Progenitor cell of endocrine pancreas (in vitro differentiated cells): ENCODE measurements at places on chromosomes 5 and 9. TPM values are rescaled to one million over a fixed set of nuclear protein-coding genes. Genes with fewer than 3 reads are reported as not detected.

The RGS7BP gene
- total RNA-seq = 0.14 TPM in 1 of 2 replicates, not detected in the other

The MOB3B gene
- 15.3 and 15.4 TPM in 2 replicates for total RNA-seq

The FOXD1 gene
- total RNA-seq = 0.19 and 0.29 TPM in 2 replicates

DNA sequence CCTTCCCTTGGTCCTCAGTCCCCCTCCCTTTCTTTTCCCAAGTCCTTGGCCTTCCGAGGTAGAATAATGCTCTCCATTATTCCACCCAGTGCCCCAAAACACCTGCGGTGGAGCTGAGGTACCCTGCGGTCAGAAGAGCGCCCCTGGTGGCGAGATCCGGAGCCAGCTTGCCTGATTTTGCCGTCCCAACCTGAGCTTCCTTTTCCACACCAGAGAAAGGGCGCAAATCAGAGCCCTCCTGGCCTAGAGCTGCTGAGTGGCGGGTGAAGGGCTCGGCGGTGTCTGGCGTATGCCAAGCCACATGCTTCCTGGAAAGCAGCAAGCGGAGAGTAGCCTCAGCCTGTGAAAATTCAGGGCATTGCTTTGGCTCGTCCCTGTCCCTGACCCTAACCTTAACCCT lies 21.1 kb upstream of the CARTPT start:
- peaks cover 16% of the 10 kb centered on the region for H3K27me3 ChIP-seq
- peaks cover 14% of the 10 kb centered on the region for H3K4me1 ChIP-seq
- H3K27ac ChIP-seq = no peak overlapping the region
- no peaks in the 10 kb centered on the region for H3K36me3 ChIP-seq

DNA sequence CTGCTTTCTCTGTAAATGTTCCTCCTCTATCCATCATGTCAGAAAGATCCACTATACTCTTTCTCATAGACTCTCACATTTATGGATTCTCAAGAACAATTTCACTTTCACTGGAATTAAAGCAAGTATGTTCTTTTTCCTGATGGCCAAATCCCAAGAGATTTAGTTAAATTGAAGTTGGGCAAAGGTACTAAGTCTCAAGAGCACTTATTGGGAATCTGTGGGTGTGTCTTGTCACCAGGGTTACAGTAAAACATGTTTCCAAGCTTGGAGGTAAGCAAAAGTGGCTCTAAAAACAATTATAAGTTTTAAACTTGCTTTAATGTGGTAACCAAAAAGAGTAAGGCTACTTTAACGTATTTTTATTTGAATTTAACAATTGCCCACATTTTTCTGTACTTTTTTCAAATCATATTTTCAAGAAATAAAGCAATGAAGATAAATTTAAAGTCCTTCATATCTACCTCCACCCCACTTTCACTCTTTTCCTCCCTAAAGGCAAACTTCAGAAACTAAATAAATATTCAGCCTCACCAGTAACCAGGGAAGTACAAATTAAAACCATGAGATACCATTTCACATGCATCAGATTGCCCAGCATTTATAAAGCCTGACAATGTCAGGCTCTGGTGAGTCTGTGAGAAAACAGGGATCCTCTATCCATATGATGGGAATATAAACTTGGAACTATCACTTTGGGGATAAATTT lies 387.4 kb downstream of the CETN3 start:
- no peak overlapping the region for H3K4me3 ChIP-seq
- H3K36me3 ChIP-seq = no peaks in the 10 kb centered on the region
- DNase-seq = no peak
- no peaks in the 10 kb centered on the region for H3K27me3 ChIP-seq
- no peak overlapping the region for H3K27ac ChIP-seq

- H3K27ac ChIP-seq = no peak overlapping the region
- H3K4me1 ChIP-seq = peaks cover 21% of the 10 kb centered on the region
- no peak overlapping the region for H3K4me3 ChIP-seq
- DNase-seq = no peak
- H3K27me3 ChIP-seq = peaks cover 3% of the 10 kb centered on the region
Measured at GRCh38 chr5:10301842-10302610, 5.7 kb downstream of the CMBL start.

DNA sequence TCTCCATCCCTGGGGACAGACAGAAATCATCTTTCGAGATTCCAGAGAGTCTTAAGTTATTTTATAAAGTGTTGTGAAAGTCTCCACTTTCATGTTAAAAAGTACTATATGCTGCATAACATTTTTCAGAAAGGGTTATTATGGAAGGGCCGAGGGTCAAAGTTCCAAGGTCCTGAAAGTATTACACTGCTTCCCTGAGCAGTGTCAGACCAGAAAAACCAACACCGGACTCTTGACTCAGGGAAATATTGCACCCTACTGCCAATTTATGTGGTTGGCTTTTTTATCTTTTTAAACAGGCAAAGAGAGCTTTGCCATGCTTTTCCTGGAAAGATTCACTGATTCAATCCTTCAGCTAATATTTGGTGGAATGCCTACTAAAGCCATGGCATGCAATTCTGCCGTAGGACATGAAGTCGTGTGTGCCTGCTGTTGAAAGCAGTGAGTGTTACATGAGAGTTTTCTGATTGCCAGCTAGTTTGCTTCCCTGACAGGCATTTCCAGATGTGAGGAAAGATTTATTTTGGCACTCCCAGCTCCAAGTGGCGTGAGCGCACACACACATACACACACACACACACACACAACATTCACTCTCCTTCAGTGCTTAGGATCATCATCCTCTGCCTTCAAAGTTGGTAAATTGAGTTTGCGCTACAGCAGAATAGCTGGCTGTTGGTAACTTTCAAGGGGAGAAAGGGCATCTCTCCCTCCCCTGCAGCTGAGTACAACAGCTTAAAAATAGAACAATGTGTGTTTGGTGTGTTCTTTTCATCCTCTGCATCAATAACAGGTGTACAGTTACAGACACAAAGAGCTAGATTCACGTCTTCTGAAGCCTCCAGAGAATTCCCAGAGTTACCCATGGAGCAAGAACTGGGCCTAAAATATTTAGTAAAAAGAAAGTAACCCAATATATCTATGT lies 45.6 kb downstream of the SLC1A3 start:
- peaks cover 3% of the 10 kb centered on the region for H3K4me1 ChIP-seq
- no peak overlapping the region for H3K4me3 ChIP-seq
- no peak for DNase-seq
- H3K27me3 ChIP-seq = no peaks in the 10 kb centered on the region
- peak overlapping the region; percentile 17 for H3K27ac ChIP-seq
- peaks cover 3% of the 10 kb centered on the region for H3K36me3 ChIP-seq

- no peaks in the 10 kb centered on the region for H3K36me3 ChIP-seq
- H3K4me1 ChIP-seq = no peaks in the 10 kb centered on the region
- no peaks in the 10 kb centered on the region for H3K27me3 ChIP-seq
- H3K27ac ChIP-seq = no peak overlapping the region
- no peak overlapping the region for H3K4me3 ChIP-seq
- no peak for DNase-seq
Measured at GRCh38 chr5:5103245-5103644, 36.9 kb upstream of the ADAMTS16 start.

- H3K4me1 ChIP-seq = peaks cover 21% of the 10 kb centered on the region
- H3K27me3 ChIP-seq = peaks cover 32% of the 10 kb centered on the region
- H3K4me3 ChIP-seq = no peak overlapping the region
- no peaks in the 10 kb centered on the region for H3K36me3 ChIP-seq
- peak overlapping the region; percentile 76 for H3K27ac ChIP-seq
Measured at GRCh38 chr5:142753116-142753631, 17.0 kb upstream of the ARHGAP26 start.

DNA sequence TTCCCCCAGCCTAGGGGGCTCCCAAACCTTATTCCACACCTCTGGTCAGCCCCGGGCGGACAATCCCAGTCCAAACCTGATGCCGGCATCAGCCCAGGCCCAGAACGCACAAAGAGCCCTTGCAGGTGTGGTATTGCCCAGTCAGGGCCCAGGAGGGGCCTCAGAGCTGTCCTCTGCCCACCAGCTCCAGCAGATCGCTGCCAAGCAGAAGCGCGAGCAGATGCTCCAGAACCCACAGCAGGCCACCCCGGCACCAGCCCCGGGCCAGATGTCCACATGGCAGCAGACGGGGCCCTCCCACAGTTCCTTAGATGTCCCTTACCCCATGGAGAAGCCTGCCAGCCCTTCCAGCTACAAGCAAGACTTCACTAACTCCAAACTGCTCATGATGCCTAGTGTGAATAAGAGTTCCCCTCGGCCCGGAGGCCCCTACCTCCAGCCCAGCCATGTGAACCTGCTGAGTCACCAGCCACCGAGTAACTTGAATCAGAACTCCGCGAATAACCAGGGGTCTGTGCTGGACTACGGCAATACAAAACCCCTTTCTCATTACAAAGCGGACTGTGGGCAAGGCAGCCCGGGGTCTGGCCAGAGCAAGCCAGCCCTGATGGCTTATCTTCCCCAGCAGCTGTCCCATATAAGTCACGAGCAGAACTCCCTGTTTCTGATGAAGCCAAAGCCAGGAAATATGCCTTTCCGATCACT lies 27.6 kb upstream of the LTC4S start:
- DNase-seq = no peak
- peaks cover 26% of the 10 kb centered on the region for H3K4me1 ChIP-seq
- H3K36me3 ChIP-seq = peaks cover 23% of the 10 kb centered on the region
- peak overlapping the region; percentile 59 for H3K27ac ChIP-seq
- no peak overlapping the region for H3K4me3 ChIP-seq

DNA sequence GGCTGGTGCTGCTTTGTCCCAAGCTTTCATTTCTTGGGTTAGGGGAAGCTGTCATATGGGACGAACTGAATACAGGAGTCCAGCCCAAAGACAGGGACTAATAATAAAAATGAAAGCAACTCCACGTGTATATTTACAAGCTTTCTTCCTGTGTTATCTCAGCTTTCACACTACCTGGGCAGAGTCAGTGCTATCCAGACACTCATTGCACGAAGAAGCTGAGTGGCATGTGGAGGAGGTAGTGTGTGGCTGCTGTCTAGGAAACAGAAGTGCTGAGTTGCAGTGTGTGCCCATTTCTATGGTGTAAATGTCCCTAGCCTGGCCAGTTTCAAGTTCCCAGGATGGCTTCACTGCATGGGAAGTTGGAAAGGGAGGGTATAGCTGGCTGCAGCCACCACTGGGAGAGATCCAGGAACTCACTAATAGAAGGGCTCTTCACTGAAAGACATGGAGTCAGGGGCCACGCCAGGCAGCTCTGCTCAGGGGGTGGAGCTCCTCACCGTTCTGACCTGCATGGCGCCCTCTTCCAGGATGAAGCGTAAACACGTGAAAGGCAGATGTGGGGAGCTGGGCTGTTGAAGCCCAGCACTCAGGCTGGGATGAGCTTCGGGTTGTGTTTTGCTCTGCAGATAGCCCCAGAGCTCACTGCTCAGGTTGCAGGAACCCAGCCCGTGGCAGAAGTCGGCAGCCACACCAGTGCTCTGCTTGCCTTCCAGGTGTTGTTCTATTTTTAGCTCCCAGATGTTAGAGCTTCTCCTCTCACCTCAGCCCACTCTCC lies 116.9 kb downstream of the IRX2 start:
- H3K27me3 ChIP-seq = peaks cover 72% of the 10 kb centered on the region
- no peak overlapping the region for H3K4me3 ChIP-seq
- DNase-seq = no peak
- H3K4me1 ChIP-seq = peaks cover 5% of the 10 kb centered on the region
- no peaks in the 10 kb centered on the region for H3K36me3 ChIP-seq

DNA sequence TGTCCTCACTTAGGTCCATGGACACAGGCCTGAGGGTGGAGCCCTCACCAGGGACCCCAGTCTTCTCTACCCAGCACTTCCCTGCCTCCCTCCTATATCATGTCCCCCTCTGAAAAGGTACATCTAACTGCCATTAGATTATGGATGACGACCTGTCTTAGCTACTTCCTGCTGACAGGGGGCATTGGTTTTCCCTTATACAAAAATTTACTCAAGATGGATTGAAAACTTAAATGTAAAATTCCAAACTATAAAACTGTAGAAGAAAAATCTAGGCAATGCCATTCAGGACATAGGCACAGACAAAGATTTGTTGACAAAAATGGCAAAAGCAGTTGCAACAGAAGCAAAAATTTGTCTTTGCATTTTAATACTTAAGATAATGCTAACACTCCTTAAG lies 623.2 kb upstream of the FAM174A start:
- no peak overlapping the region for H3K4me3 ChIP-seq
- no peaks in the 10 kb centered on the region for H3K36me3 ChIP-seq
- no peaks in the 10 kb centered on the region for H3K27me3 ChIP-seq
- H3K27ac ChIP-seq = no peak overlapping the region
- H3K4me1 ChIP-seq = peaks cover 3% of the 10 kb centered on the region
- DNase-seq = no peak

- no peak for DNase-seq
- H3K27ac ChIP-seq = no peak overlapping the region
- H3K4me1 ChIP-seq = no peaks in the 10 kb centered on the region
- peaks cover 2% of the 10 kb centered on the region for H3K36me3 ChIP-seq
- no peaks in the 10 kb centered on the region for H3K27me3 ChIP-seq
Measured at GRCh38 chr9:94110821-94111252, 26.6 kb downstream of the PTPDC1 start.

- no peak overlapping the region for H3K4me3 ChIP-seq
- no peaks in the 10 kb centered on the region for H3K36me3 ChIP-seq
- peaks cover 48% of the 10 kb centered on the region for H3K4me1 ChIP-seq
- peak overlapping the region; percentile 97 for H3K27ac ChIP-seq
- H3K27me3 ChIP-seq = no peaks in the 10 kb centered on the region
Measured at GRCh38 chr9:35518981-35519679, 29.2 kb downstream of the RUSC2 start.

- H3K4me3 ChIP-seq = no peak overlapping the region
- no peak overlapping the region for H3K27ac ChIP-seq
- H3K4me1 ChIP-seq = peaks cover 2% of the 10 kb centered on the region
Measured at GRCh38 chr9:104961238-104961637, 33.3 kb upstream of the ABCA1 start.

DNA sequence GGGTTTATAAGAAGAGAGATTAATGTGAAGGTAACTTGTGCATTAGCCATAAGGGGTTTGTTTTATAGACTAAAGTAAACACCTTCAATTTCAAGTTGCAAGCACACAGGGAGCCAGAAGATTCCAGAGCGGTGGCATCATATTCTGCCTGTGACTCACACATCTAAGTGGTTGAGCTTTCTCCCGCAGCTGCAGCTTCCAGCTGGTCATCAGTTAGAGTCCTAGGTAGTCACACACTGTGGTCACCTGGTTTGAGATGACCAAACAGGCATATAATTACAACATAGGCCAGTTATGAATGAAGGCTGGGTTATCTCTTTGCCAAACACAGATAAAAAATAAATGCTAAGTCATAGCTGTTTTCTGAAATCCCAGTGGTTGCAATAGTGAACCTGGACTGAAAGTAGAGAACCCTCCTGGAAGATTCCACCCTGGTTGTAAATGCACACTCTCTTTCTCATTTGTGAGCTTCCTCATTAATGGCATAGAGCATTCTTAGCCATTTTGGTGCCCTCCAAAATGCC lies 171.3 kb downstream of the GDNF start:
- H3K27ac ChIP-seq = no peak overlapping the region
- no peaks in the 10 kb centered on the region for H3K36me3 ChIP-seq
- peaks cover 3% of the 10 kb centered on the region for H3K4me1 ChIP-seq
- no peak for DNase-seq

DNA sequence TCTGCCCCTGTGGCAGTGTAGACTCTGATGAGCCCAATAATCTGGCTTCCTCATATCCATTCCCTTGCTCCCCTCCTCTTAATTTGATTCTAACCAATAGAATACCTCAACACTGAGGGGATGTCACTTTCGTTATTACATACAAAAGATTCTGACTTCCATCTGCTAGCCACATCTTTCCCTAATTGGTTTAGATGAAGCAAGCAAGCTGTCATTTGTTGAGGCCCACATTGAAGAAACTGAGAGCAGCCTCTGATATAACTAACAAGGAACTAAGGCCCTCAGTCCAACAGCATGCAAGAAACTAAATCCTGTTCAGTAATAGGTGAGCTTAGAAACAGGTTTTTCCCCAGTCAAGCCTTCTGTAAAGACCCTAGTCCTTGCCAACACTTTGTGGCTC lies 5.8 kb downstream of the ADAMTS6 start:
- H3K27me3 ChIP-seq = no peaks in the 10 kb centered on the region
- no peak overlapping the region for H3K4me3 ChIP-seq
- H3K4me1 ChIP-seq = peaks cover 1% of the 10 kb centered on the region
- no peak overlapping the region for H3K27ac ChIP-seq
